ENCODE measurements at places on chromosomes 7 and 10.

- DNase-seq = no peak
Measured at GRCh38 chr10:121559326-121560026, 38.8 kb downstream of the FGFR2 start.

DNA sequence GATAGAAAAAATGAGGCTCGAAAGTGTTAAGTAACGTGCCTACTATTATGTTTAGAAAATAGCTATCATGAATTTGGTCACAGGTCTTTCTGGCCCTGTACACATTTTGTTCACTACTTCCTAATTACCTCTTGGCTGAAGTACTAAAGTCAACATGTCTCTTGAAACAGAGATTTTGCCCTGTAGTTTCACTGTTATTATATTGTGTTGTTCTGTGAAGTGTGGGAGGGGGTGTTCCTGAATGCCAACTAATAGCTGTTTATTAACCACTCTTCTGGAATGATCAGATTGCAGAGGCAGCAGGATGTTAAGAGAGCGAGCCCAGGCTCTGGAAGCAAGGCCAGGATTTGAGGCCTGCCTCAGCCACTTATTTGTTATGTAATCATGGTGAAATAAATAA lies 72.1 kb downstream of the RNF133 start:
- DNase-seq = no peak

GRCh38 chr7:127913686-127914085 lies 117.6 kb downstream of the LRRC4 start:
- DNase-seq = no peak

- DNase-seq = no peak
Measured at GRCh38 chr10:93070378-93071176, 3.1 kb upstream of the CYP26A1 start.

DNA sequence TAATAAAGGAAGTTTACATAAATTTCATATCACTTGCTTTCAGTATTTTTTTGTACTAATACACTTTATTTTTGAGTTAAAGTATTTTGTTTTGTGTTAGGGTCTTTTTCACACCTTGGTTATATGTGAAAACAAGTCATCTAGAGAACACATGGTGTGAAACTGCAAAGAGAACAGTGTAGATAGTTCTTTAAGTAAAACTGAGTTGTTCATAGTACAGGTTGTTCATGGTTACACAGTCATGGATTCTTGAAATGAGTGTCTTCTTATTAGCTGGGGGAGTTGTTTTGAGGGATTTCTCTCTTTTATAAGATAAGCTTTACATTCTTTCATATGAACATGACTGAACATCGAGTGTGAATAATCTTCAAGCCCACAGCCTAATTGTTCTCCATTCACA lies 244.2 kb downstream of the THSD7A start:
- no peak for DNase-seq

GRCh38 chr10:49242604-49243003 lies 54.4 kb upstream of the TMEM273 start:
- DNase-seq = no peak

DNA sequence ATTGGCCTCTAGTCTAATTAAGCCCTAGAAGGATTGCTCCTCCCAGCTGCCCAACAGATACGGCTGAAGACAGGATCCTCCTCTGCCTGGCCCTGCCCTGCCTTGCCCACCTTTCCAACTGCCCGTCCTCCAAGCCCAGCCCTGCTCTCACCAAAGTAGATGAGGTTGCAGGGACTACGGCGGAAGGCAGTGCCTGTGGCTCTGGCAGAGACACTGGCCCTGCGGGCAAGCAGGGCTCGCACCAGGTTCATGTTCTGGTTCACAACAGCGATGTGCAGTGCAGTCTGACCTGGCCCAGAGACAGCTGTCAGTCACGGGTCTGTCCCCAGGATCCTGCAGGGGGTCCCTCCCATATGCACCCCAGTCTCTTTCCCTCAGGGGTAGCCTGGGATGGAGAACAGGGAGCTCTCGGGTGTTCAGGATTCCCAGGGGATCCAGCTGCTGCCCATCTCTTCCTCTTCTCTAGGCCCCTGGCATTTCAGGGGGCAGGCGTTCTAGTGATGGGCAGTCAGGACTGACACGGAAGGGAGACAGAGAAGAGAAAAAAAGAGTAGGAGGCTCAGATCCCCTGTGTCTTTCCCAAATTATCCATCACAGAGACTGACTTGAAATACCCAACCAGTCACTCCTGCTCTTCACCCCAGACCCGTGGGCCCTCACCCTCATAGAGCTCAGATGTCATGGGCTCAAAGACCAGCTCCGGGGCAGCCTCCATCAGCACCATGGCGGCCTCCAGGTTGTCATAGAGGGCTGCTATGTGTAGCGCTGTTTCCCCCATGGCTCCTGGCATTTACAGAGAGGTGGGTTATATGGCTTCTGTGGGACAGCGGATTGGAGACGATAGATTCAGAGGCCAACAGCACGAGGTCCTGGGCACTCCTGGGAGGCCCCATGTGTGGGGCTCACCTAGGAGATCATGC lies 8.3 kb downstream of the TRPV6 start:
- no peak for DNase-seq
